ENCODE measurements at places on chromosomes 6 and 20.

DNA sequence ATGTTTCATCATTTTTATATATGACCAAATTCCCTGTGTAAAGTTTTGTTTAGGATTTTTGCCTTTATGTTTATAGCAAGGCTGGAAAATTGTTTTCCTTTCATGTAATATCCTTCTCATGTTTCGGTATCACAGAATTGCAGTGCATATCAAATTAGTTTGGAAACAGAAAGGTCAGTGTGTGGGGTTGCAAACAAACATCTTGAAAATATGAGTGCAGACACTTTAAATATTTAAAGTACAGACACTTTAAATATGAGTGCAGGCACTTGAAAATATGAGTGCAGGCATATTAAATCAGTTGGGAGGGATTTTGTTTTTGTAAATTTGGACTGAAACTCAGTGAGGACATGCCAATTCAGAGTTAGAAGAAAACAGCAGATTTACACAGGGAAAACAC is 6.5 kb downstream of the SLPI start:
- H3K27me3 ChIP-seq, result peaks cover 12% of the 10 kb centered on the region
- no peak overlapping the region for H3K27ac ChIP-seq
- H3K36me3 ChIP-seq, result no peaks in the 10 kb centered on the region
- H3K4me3 ChIP-seq, result no peak overlapping the region
- DNase-seq, result no peak

GRCh38 chr6:145278163-145278807 is 457.0 kb downstream of the EPM2A start:
- DNase-seq, result no peak
- H3K4me3 ChIP-seq, result no peak overlapping the region
- H3K27ac ChIP-seq, result no peak overlapping the region
- no peaks in the 10 kb centered on the region for H3K4me1 ChIP-seq
- H3K27me3 ChIP-seq, result peaks cover 5% of the 10 kb centered on the region

DNA sequence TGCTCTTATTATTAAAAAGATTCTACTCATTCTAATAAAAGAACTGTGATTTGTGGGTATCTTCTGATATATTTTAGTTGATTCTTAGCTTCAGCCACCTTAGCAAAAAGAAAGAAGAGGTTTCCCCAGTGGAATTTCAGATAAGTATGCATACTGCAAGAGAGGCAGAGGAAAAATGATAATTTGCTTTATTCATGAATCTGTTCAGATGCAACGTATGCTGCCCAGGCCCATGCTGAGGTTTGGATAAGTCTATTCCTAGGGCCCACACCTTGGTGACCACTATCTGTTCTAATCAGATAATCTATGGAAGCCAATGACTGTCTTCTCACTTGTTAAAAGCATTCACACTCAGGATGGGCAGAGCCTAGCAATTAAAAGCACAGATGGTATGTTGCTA is 194.0 kb downstream of the HIVEP2 start:
- DNase-seq, result no peak
- no peak overlapping the region for H3K4me3 ChIP-seq
- H3K36me3 ChIP-seq, result peaks cover 13% of the 10 kb centered on the region
- no peaks in the 10 kb centered on the region for H3K27me3 ChIP-seq
- H3K27ac ChIP-seq, result no peak overlapping the region

GRCh38 chr6:116314878-116315277 is 35.1 kb upstream of the TSPYL1 start:
- no peaks in the 10 kb centered on the region for H3K27me3 ChIP-seq

DNA sequence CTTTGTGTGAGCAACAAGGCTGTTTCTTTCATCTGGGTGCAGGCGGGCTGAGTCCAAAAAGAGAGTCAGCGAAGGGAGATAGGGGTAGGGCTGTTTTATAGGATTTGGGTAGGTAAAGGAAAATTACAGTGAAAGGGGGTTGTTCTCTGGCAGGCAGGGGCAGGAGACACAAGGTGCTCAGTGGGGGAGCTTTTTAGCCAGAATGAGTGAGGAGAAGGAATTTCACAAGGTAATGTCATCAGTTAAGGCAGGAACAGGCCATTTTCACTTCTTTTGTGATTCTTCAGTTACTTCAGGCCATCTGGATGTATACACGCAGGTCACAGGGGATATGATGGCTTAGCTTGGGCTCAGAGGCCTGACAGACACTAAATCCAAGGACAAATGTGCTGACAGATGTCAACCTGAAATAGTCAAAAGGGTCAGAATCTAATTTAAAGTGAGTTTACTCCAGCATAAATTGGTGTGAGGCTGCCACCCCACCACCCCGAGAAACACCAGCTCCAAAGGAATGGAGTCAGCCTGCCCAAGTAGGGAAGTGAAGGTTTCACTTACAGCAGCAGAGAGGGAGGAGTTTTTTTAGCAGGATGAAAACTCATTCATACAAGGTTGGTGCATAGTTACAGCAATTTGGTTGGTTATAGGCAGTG is 560.0 kb upstream of the CDH4 start:
- no peaks in the 10 kb centered on the region for H3K36me3 ChIP-seq
- H3K4me1 ChIP-seq, result peaks cover 13% of the 10 kb centered on the region

DNA sequence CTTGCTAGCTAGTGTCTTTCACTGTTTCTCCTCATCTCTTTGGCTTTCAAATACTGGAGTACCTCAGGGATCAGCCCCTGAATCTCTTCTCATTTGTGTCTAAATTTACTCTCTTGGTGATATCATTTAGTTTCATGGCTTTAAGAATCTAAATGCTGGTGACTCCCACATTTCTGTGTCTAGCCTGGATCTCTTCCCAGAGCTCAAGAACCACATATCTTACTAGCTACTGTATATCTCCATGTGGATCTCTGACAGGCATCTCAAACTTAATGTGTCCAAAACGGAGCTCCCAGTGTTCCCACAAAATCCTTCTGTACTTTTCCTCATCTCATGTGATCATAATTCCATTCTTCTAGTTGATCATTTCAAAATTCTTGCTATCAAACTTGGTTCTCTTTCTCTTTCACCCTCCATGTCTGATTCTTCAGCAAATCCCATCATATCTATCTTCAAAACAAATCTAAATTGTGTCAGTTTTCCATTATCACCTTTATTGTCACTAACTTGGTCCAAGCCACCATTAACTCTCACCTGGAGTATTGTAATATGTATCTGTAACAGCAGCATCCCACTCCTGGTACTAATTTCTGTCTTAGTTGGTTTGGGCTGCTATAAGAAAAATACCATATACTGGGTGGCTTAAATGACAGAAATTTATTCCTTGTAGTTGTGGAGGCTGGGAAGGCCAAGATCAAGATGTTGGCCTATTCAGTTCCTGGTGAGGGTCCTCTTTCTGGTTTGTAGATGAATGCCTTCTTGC is 45.9 kb downstream of the CCDC170 start:
- no peak overlapping the region for H3K4me3 ChIP-seq
- H3K27me3 ChIP-seq, result peaks cover 4% of the 10 kb centered on the region
- H3K36me3 ChIP-seq, result no peaks in the 10 kb centered on the region

- H3K4me1 ChIP-seq, result peaks cover 15% of the 10 kb centered on the region
- peaks cover 3% of the 10 kb centered on the region for H3K36me3 ChIP-seq
- H3K27me3 ChIP-seq, result peaks cover 7% of the 10 kb centered on the region
- H3K27ac ChIP-seq, result no peak overlapping the region
- no peak overlapping the region for H3K4me3 ChIP-seq
Observed at GRCh38 chr6:163721922-163722692, 307.6 kb downstream of the QKI start.

GRCh38 chr6:160851031-160851430 is 140.5 kb upstream of the MAP3K4 start:
- no peaks in the 10 kb centered on the region for H3K4me1 ChIP-seq
- no peak overlapping the region for H3K4me3 ChIP-seq
- DNase-seq, result no peak
- no peaks in the 10 kb centered on the region for H3K27me3 ChIP-seq

DNA sequence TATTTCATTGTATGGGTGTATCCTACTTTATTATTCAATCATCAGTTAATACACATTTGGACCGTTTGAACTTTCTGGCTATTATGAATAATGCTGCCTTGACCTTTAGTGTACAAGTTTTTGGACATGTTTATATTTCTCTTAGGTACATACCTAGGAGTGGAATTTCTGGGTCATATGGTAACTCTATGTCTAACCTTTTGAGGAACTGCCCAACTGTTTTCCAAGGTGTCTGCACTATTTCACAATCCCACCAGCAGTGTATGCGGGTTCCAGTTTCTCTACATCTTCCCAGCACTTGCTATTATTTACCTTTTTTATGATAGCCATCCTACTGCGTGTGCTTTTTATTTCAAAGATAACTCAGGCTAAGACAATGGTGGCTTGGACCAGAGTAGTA is 14.3 kb upstream of the SLC13A3 start:
- H3K36me3 ChIP-seq, result peaks cover 5% of the 10 kb centered on the region
- DNase-seq, result no peak
- H3K4me1 ChIP-seq, result no peaks in the 10 kb centered on the region
- H3K27me3 ChIP-seq, result no peaks in the 10 kb centered on the region
- no peak overlapping the region for H3K4me3 ChIP-seq

DNA sequence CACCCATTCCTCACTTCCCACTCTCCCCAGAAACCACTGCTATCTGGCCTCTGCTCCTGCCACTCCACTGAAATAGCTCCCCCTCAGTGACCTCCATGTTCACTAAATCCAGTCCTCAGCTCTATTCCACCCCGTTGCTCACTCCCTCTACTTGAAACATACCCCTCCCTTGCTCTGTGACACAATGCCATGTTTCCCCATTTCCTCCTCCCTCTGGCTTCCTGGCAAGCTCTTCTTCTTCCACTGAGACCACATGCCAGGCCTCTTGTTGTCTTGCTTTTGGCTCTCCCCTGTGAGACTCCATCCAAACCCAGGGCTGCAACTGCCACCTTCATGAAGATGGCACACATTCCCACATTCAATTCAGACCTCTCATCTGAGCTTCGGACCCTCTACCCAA is 13.9 kb downstream of the TMEM151B start:
- H3K4me3 ChIP-seq, result no peak overlapping the region
- peaks cover 81% of the 10 kb centered on the region for H3K27me3 ChIP-seq

GRCh38 chr6:35191889-35192288 is 21.9 kb upstream of the SCUBE3 start:
- H3K4me1 ChIP-seq, result peaks cover under 1% of the 10 kb centered on the region
- H3K27me3 ChIP-seq, result peaks cover 4% of the 10 kb centered on the region
- H3K27ac ChIP-seq, result no peak overlapping the region
- no peaks in the 10 kb centered on the region for H3K36me3 ChIP-seq

DNA sequence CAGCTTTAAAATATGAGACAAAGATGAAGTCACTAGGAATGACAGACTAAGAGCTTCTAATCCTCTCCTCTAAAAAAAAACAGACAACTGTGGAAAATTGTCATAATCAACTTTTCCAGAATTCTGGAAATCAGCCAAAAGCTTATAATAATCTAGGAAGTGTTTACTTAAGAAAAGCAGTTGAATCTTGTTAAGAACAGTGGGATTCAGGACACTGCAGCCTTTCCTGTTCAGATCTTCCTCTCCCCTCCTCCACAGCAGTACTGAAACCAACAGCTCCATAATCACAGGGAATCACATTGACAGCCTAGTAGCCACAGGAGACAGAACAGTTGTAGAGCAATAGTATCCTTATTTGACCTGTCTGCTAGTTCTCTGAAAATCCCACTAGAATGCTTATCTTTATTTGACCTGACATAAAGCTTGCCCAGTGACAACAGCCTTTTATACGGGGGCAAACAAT is 41.6 kb downstream of the IBTK start:
- H3K4me3 ChIP-seq, result peak overlapping the region; percentile 2
- H3K27me3 ChIP-seq, result no peaks in the 10 kb centered on the region
- H3K27ac ChIP-seq, result peak overlapping the region; percentile 46

DNA sequence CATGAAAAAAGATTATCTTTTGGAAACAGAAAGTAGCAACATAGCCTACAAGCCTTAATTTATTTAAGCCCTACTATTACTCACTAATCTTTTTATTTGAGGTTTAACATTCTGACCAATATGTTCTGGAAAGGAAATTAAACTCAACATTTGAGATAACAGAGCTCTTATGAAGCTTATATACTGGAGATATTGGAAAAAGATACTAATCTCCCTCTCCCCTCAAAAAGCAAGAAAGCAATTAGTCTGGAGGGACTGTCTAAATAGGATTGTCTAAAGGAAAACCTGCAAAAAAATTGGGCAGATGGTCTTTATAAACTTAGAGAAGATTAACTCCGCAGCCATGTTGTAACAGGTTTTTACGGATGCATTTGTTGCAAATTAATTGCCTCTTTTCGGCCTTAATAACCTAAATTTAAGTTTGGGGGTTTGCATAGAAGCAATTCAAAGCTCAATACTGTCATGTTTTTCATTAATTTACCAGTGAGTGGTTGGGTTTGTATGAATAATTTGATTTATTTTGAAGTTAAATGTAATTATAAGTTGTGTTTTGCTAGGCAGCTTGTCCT is 79.1 kb downstream of the SHLD1 start:
- no peak for DNase-seq
- H3K27ac ChIP-seq, result no peak overlapping the region
- H3K4me1 ChIP-seq, result no peaks in the 10 kb centered on the region
- no peak overlapping the region for H3K4me3 ChIP-seq
- no peaks in the 10 kb centered on the region for H3K27me3 ChIP-seq

GRCh38 chr6:136108361-136108945 is 141.7 kb downstream of the MTFR2 start:
- DNase-seq, result no peak
- H3K27ac ChIP-seq, result peak overlapping the region; percentile 5
- peaks cover 44% of the 10 kb centered on the region for H3K4me1 ChIP-seq
- peaks cover 3% of the 10 kb centered on the region for H3K27me3 ChIP-seq
- H3K4me3 ChIP-seq, result no peak overlapping the region

DNA sequence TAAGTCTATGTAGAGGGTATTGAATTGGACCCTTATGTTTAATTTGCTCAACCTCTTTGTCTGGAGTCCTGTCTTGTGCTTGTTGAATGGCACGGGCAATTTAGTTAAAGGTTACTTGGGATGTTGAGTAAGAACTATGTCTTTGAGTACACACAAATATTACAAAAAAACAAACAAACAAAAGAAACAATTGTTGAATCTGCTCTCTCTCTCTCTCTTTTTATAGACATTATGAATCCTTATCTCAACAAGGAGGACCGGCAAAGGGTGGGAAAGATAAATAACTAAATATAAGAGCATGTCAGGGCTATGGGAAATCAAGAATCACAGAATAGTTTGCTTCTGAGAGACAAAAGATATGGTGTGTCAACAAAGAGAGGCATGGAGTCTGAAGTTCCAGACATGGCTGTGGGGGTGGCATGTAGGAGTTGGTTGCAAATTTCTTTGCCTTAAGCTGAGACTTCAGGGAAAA is 608.6 kb downstream of the UTRN start:
- H3K27me3 ChIP-seq, result peaks cover 8% of the 10 kb centered on the region
- H3K4me1 ChIP-seq, result peaks cover 14% of the 10 kb centered on the region
- H3K36me3 ChIP-seq, result no peaks in the 10 kb centered on the region
- no peak overlapping the region for H3K27ac ChIP-seq
- DNase-seq, result no peak

DNA sequence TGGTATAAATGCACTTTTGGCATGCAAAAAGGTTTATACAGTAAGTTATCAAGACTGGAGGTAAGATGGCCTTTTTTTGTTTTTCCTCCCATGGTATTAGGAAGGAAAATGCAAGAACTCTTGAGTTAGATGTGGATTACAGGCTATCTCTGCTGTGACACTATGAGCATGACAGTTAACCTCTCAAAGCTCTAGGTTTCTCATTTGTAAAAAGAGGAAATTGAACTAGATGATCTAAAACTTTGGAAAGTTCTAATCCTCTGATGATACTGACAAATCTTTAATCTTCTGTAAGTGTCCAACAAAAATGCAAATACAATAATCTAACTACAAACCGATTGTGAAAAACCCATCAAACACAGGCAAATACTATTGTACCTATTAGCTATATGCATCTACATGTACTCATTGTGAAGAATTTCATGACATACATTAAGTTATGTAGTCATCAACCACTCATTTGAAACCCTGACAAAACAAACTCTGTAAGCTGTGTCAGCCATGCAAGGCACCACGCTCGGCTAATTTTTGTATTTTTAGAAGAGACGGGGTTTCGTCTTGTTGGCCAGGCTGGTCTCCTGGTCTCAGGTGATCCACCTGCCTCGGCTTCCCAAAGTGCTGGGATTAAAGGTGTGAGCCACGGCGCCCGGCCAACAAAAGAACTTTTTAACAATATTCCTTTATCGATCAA is 4.2 kb downstream of the CDK19 start:
- no peak for DNase-seq
- no peak overlapping the region for H3K4me3 ChIP-seq
- H3K27ac ChIP-seq, result no peak overlapping the region
- H3K4me1 ChIP-seq, result peaks cover 12% of the 10 kb centered on the region

Measured in type B pancreatic cell (in vitro differentiated cells).